HS-5 (cell line): ENCODE measurements at places on chromosomes 2 and 18.

GRCh38 chr2:218406949-218407618 is 7.4 kb downstream of the CTDSP1 start:
- DNase-seq = no peak

- DNase-seq = no peak
Measured at GRCh38 chr18:22330508-22330907, 87.2 kb downstream of the CTAGE1 start.

- DNase-seq = no peak
Measured at GRCh38 chr2:96913398-96914202, 43.7 kb upstream of the SEMA4C start.

DNA sequence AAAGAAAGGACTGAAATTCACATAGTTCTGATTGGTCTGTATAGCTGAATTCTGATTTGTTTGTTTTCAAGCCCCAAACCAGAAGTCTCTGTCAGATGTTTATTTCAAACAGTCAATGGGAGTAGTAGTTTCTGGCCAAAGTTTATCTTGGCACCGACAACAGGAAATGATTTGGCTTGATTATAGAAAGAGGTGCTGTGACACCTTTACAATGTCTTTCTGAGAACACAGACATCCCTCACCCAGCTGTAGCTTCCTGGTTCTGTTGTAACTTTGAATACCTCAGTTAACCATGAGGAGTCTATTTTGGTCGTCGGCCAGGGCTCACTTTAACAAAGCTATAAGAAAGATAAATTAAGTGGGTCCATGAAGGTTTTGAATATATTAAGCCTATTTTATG is 545.0 kb upstream of the ZNF804A start:
- DNase-seq = no peak

DNA sequence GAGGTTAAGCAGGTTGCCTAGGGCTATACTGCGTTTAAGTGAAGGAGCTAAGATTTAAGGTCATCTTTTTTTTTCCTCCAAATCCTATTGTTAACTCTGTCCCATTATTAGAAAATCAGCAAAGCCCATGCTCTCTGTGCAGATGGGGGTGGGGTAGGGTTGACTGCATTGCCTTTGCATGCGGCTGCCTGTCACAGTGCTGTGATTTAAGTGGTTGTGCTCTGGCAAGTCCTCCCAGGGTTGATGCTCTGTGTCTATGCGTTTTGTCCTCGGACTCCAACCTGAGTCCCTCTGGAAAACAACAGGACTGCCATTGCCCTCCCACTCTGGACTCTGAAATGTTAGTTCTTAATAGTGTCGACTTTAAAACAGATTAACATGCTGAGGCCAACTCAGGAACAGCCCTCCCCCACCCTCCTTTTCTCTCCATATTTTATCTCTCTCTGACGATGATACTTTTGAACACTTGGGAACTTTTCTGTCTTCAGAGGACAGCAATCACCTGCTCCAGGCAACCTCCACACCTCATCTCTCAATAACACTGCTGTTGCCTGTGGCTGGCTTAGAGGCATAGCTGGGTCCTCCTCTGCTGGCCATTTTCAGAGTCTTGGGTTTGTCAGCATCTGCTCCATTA is 5.8 kb downstream of the FHOD3 start:
- DNase-seq = no peak

GRCh38 chr2:189285349-189285748 is 105.8 kb upstream of the COL5A2 start:
- no peak for DNase-seq

- no peak for DNase-seq
Measured at GRCh38 chr18:48583573-48583972, 44.7 kb downstream of the CTIF start.

DNA sequence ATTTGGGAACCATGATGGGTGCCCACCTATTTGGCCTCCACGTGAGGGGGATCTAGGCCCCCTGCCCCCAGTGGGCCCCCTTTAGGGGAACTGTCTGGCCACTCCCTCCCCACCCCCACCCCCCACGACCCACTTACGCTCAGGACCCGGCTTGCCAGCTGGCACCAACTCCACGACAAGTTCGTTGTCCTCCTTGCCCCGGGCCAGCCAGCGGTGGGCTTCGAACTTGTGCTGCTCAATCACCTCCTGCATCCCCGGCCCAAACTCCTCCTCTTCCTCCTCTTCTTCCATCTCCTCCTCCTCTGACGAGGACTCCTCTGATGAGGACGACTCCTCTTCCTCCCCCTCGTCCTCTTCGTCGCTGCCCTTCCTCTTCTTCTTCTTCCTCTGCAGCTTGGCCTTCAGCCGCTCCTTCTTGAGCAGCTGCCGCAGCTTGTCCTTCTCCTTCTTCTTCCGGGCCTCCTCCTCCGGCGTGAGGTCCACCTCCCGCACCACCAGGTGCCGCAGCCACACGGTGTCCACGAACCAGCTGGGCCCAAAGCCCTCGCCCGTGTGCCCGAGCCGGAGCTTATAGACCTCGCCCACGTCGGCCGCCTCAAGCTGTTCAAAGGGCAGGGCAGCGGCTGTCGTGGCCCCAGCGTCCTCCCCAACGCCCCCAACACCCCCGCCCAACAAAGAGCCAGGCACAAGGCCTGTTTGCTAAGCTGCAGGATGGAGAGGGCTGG is 96.9 kb downstream of the LOXHD1 start:
- no peak for DNase-seq

DNA sequence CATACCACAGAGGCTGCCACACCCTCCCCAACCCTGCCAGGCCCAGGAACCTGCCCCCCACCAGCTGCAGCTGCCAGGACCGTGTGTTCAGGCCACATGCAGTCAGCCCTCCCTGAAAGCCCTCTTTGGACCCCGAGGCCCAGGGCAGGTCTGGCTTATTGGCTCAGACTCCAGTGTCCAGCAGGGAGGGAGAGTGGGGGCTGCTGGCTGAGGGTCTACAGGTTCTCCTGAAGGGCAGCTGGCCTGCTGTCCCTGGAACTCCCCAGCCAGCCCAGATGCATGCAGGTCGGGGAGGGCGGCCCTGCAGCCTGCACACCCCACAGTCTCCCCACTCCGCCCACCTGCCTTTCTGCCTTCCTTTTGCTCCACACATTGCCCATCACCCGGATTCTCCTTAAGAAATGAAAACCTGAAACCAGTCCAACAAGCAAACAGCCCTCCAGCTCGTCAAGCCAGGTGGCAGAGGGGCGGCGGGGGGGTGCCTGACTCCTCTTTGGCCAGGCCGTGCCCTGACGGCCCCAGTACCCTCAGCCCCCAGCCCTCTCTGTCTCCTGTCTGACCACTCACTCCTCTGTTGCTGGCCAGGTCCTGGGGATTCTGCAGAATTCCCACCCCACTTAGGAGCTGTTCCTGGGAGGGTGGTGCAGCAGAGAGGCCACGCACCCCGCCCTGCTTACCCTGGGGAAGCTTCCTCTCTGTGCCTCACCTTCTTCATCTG is 18.0 kb downstream of the GPR35 start:
- no peak for DNase-seq

GRCh38 chr18:59052965-59053820 is 86.5 kb upstream of the SEC11C start:
- no peak for DNase-seq
